Karpas-422 (cell line): ENCODE measurements at places on chromosomes 12 and 14.

DNA sequence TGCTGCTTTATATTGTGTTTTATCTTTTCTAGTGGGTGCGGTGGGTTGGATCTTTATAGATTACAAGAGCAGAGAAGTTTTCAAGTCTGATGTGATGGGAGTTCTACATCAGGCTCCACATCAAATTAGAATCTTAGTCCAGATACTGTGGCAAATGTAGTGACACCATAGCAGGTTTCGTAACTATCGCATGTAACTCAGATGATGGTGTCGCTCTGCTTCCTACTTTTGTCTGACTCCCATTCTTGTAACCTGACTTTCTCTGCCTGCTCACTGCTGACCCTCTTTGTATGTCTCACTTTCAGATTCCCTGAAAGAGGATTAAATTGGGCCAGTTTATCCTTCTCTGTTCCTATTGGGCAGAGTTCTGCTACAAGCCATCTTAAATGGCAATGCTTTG, 22.8 kb upstream of the FBXO34 start:
- DNase-seq: no peak

DNA sequence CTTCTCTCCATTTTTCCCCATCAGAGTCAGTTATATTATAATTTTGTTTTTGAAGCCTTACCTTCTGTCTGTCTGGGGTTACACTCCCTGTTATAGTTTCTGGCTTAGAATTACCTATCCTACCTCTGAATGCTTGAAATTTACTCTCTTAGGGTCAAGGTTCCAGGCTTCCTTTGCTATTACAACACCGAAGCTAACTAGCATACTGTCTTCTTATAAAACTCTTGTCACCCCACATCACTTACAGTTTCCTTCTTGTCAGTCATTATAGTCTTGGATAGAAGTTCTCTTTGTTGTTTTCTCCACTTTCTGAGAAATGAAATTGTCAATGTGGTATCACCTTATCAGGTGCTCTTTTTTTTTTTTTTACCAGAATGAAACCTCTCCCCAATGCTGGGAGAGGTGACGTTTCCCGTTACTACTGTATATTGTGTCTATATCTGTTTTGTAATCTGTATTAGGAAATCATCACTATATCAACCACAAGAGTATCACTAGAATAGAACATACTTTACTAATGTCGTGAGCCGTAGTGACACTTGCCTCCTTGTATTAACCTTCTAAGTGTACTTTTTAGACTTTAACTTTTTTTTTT, 69.2 kb upstream of the PSMA6 start:
- no peak for DNase-seq

GRCh38 chr12:63900922-63901793, 56.7 kb downstream of the SRGAP1 start:
- DNase-seq: no peak

- DNase-seq: no peak
Measured at GRCh38 chr12:112750971-112751370, 40.6 kb upstream of the RPH3A start.

DNA sequence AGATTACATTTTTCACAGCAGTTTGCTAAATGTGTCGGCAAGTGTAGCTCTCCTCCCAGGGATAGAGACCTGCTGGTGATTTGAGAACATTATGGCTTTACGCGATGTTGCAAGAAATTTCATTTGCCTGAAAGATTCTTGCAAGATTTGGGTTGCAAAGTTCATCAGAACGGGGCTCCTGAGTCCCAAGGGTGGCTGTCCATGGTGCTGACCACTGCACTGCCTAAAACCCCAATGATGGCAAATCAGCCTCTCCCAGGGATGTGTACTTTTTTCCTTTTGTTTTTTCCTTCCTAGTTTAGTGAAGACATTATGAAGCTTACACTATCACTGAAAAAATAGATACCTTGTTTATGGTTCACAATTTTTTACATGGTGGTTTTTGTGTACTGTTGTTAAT, 85.4 kb downstream of the WSCD2 start:
- DNase-seq: peak; percentile 62

- no peak for DNase-seq
Measured at GRCh38 chr12:76746516-76746915, 17.4 kb upstream of the ZDHHC17 start.
